HFFc6 (cell line): ENCODE measurements at places on chromosomes 5 and 9.

DNA sequence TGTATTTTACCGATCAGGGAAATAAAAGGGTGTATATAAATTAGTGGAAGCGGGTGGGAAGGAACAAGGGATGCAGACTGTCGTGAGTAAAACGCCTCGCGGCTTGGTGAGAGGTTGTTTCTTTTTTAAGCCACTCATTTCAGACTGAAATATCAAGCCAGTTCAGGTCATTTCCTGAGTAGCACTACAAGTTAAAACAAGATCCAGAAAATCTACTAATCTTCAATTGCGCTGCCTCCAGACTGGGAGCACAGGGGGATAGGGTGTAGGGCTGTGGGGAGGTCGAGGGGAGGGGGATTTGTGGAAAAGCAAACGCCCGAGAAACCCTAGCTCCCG is 140.8 kb downstream of the TSSK1B start:
- no peak for DNase-seq

- no peak for DNase-seq
Observed at GRCh38 chr9:629146-629545, 212.4 kb upstream of the DMRT1 start.

GRCh38 chr5:151067632-151068432 is 13.0 kb downstream of the TNIP1 start:
- no peak for DNase-seq

GRCh38 chr5:57532513-57533497 is 50.2 kb upstream of the ACTBL2 start:
- DNase-seq = peak; percentile 18
